ENCODE measurements at places on chromosomes 3 and 15.

DNA sequence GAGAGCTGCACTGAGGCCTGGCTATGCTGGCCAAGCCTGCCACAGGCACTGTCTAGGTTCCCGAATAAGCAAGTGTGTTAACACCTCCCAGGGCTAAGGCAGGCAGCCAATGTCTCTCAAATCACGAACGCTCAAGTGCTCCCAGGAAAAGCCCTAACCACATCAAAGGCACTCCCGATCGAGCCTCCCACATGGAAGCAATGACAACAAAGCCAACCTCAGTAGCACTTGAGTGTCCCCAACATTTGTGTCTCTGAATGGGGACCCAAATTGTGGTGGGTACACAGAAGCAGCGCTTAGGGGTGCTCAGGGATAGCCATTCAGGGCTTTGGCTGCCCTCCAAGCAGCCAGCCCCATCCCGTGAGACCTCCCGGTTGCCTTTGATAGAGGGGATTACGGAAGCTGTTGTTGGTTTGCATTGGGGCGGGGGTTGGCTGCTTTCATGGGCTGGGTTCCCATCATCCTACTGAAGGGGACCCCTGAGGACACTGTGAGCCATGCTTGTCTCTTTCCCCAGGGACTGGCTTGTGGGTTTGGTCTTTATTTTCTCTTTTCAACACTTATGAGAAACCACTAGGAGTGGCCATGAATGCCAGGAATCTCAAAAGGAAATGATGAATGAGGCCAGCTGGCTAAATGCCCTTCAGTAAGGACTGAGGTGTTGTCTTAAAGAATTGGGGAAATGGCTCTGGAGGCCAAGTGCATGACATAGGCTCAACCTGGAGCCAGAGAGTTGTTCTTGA lies 234.1 kb upstream of the FEZF2 start:
- no peak for DNase-seq

DNA sequence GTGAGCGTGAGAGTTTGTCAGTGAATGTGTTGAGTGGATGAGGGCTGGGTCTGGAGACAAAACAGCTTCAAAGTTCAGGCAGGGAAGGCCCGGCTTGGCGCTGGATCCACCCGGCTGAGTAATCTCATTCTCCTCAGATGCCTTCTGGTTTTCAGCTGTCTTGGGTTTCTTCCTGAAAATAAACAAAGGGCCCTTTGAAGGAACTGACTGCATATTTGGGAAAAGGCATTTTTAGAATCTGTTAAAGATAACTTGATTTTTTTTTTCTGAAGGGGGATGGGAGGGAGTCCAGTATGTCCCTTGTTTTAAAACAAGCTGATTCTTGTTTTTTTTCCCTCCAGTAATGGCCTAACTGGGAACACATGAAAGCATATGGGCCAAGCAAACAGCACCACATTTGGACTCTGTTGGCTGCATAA lies 86.4 kb downstream of the TIGIT start:
- no peak for DNase-seq

DNA sequence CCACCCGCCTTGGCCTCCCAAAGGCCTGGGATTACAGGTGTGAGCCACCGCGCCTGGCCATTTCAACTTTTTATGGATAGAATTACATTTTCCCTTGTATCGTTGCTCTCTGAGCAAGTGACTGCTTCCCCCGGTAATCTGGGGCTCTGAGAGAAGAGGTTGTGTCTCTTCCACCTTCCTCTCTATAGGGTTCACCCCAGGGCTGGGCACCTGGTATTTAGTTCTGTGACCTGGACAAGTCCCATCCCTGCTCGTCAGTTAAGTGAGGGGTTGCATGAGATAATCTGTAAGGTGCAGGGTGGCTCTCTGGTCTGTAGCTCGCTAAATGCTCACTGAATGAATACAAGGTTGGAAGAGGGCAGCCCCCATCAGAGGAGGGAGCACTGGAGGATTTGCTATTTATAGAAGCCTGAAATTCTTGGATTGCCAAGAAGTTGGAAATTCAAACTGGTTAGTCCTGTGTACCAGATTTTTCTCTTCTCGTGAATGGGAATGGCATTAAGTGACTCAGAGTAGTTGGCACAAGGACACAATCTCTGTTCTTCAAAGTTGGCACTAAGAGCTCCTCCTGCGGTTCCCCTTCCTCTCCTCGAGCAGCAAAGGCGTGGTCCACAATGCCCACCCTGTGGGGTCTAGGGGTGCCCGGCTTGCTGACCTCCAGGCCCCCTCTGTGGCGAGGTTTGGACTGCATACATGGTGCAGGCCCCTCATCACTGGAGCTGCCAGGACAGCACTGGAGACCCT lies 68.1 kb upstream of the DLG1 start:
- no peak for DNase-seq

DNA sequence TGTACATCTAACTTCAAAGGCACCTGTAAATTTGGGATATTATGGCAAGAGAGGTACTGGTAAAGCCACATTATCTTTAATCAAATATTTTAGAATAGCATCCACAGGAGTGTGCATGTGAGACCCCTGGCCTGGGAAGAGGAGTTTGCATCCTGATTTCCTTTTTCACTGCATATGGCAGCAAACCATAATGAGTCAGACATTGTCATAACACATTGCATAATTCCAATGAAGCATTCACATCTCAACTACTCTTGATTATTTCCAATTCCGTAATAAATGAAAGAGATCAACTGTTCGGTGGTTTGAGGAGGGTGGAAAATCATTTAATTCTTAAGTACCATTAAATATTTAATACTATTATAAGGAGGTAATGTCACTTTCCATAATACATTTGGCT lies 215.0 kb downstream of the MECOM start:
- no peak for DNase-seq

GRCh38 chr15:74294010-74294409 lies 57.9 kb downstream of the CCDC33 start:
- DNase-seq: no peak

DNA sequence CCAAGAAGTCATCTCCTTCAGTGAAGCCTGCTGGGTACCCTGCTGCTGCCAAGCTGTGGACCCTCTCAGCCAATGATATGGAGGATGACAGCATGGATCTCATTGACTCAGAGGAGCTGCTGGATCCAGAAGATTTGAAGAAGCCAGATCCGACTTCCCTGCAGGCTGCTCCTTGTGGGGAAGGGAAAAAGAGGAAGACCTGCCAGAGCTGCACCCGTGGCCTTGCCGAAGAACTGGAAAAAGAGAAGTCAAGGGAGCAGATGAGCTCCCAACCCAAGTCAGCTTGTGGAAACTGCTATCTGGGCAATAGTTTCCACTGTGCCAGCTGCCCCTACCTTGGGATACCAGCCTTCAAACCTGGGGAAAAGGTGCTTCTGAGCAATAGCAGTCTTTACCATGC lies 13.7 kb upstream of the ANP32A start:
- no peak for DNase-seq

Measured in SIG-M5 (cell line).